AML-193 (cell line): ENCODE measurements at places on chromosomes 6 and 20.

DNA sequence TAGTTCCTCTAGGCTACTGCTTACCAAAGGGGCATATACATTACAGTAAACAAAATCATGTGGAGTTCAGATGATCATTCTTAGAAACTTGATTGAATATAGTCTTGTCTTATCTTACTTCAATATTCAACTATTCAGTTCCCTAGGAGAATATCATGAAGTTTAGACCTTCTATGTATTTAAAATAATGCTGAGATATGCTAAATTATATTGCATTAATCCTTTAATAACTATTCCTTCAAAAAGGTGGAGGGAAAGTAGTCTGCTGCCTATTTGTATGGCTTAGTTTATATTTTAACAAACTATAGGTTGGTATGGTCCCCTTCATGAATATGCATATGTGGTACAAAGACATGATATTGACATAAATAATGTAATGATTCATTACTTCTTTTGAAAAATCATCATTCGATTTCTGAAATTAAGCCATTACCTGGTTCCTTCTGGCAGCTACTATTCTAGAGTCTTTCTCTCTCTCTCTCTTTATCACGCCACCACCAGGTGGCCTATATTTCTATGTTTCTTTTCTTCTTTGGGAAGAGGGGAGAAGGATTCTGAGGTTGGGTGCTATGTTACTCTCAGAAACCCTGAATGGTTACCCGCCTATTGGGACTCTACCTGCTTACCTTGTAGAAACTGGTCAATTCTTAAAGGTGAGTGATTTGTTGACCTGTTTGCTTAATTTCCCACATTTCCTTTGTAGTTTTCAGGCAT is 855.8 kb downstream of the HACE1 start:
- DNase-seq, result no peak

DNA sequence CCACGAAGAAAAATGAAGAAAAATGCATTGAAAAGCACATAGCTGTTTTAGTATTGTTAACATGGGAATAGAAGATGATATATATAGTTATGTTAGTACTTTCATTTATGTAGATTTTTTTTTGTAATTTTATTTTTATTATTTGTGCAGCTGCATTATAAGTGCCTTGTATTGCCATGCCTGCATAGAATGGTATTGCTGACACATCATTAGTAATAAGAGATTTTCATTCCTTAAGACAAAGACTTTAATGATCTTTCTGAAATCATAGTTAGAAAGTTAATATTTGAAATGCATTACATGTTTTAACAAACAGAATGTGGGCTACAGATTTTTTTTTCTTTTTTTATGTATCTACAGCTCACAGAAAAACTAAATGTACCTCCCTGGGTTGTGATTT is 506.5 kb downstream of the NKAIN2 start:
- DNase-seq, result no peak

DNA sequence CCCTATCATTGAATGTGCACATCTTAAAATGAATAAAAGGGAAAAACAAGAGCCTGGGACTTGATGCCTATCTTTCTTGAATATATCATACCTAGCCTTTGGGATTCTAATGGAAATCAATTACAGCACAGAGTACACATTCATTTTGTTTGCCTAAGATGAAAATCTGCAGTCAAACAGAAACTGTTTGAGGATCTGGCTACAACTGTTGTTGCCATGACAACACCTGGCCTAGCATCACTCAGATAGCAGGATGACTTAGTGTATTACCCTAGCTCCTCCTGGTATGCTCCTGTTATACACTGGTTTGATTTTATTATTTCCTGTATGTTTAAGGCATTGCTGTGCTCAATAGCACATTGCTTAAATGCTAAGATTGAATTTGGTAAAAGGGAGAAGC is 71.5 kb upstream of the LAMP5 start:
- no peak for DNase-seq

GRCh38 chr6:157364705-157365104 is 16.3 kb upstream of the ZDHHC14 start:
- DNase-seq, result no peak

DNA sequence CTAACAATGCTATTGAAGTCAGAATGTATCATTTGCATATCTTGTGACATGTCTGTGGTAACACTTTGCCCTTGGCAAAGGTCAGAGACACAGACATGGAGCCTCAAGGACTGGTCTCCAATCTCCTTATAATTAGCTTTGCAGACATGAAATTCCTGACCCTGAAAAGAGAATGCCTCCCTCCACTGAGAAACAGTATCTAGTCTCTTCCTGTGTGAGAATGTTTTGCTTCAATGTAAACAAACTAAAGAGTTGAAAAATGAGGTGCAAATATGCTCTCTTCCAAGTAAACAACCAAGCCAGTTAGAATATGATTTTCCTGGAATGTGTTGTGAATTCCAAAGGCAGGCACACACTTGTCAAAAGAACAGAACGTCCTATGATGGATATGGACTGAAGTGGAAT is 407.1 kb upstream of the MARCKS start:
- DNase-seq, result no peak

DNA sequence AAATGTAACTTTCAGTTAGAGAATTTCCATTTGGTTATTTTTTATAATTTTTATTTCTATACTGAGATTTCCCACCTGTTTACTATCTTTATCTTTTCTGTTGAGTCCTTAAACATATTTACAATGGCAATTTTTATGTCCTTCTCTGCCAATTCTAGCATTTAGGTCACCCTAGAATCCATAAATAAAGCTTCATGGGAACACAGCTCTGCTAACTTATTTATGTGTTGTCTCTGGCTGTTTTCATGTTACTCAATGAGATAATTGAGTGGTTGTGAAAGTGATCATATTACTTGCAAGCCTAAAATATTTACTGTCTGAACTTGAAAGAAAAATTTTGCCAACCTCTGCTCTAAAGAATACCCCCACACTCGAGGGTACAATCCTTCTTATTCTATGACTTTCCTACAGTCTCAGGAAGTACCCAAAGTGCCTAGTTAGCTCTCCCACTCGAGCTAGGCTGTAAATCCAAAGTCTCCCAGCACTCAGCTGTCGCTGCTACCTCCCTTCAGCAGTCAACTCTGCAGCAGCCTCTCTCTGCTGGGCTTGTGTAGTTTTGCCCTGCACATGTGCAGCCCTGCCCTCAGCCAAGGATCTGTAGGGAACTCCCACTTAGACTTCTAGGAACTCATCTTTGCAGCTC is 53.5 kb upstream of the GCLC start:
- DNase-seq, result no peak
